ENCODE measurements at places on chromosomes 3 and 15. TPM values are rescaled to one million over a fixed set of nuclear protein-coding genes. Genes with fewer than 3 reads are reported as not detected.

DNA sequence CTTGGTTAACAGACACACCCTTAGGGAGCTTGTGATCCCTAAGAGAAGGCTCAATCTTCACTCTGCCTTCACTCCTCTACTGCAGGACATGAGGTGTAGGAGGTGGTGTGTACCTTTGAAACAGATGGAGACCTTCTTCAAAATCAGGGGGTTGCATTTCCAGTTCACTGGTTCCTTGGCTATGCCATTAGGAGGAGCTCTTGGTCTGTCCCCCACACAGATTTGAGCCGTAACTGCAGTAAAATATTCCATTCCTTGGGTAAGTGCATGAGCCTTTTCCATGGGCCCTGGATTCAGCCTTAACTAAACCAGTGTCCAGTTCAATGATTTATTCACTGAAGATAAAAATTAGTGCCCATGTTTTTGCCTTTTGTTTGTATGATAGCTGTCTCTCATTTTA is 144.6 kb downstream of the MCTP2 start:
- no peak overlapping the region for H3K27ac ChIP-seq
- peaks cover 8% of the 10 kb centered on the region for H3K27me3 ChIP-seq

GRCh38 chr3:84066915-84067314 is 891.9 kb upstream of the CADM2 start:
- H3K27ac ChIP-seq = no peak overlapping the region
- no peaks in the 10 kb centered on the region for H3K27me3 ChIP-seq
- no peaks in the 10 kb centered on the region for H3K36me3 ChIP-seq
- DNase-seq = no peak

- H3K4me3 ChIP-seq = peak overlapping the region; percentile 56
- peaks cover 34% of the 10 kb centered on the region for H3K4me1 ChIP-seq
- no peaks in the 10 kb centered on the region for H3K36me3 ChIP-seq
- peak overlapping the region; percentile 60 for H3K27ac ChIP-seq
- DNase-seq = no peak
Observed at GRCh38 chr3:112640276-112640929, 540 bp downstream of the CCDC80 start.

The MYZAP gene
- 598 TPM for total RNA-seq

GRCh38 chr3:79767905-79768267 is at the start of gene ROBO1:
TSS of gene ROBO1 (minus strand) at chr3:79767998.
- H3K27ac ChIP-seq = no peak within 1 kb of the TSS
- H3K4me1 ChIP-seq = peaks cover 14% of the 10 kb centered on the region
- peak within 1 kb of the TSS; percentile 29 for H3K4me3 ChIP-seq
- DNase-seq = no peak

Measured in heart right ventricle (tissue), 16 donors.